ENCODE measurements at places on chromosomes 6 and 20.

DNA sequence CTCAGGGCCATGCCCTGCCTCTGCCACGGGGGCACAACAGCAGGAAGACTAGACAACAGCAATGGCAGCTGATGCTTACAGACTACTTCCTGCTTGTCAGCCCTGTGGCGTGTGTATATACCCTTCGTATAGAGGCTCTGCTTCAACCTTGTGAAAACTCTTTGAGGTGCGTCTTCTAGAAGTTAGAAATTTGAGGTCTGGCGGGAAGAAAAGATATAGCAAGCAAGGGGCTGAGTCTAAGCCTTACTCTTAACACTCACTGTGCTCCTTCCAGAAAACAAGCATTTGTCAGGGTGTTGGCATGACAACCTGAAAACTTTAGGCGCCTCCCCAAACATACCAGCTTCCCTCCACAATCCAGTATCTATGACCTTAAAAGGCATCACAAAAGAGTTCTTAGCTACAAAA, 33.3 kb downstream of the JPH2 start:
- DNase-seq, result peak; percentile 34

DNA sequence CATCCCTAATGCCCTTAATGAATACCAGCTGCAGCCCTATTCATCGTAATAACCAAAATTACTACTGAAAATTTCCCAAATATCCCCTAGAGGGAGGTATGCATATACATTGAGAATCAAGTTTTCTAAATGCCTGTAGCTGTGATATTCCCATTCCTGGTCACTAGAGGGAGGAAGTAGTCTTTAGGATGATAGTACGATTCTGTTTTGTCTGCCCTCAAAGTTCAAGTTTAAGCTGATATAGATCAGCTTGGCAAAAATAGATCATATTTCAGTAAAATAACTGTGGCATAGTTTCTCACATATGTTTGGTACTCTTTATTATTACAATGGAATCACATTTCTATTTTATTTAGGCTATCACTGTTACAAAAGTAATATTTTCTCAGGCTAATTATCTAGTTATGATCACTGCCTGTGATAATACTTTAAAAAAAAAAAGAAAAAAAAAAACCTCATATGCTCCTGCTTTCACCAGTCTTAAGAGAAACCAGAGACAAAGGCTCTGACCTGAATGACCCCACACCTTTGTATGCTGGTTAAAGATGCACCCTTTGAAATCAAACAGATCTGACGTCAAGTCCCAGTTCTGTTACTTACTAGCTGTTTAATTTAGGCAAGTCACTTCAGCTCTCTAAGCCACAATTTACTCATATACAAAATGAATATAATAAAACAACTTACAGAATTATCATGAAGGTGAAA, 11.0 kb downstream of the TSPYL1 start:
- peak; percentile 76 for DNase-seq

- DNase-seq, result peak; percentile 66
These were observed 191.5 kb upstream of the BMP2 start for GRCh38 chr20:6575912-6576401.

DNA sequence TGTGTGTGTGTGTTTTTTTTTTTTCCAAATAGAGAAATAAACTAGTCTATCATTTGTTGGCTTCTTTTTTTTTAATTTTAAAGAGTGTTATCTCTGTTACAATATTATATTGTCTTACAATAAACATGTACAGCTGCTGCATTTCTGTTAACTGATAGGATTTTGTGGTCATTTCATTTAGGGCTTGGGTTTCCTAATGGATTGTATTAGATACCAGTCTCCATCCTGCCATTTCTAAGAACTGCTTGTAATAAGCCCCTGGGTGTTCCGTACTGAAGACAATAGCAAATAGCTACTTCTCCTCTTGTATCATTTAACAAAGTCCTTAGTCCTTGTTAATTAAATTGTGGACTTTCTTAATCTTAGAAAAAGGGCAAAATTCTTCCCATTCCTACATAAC, 45.7 kb downstream of the SOBP start:
- no peak for DNase-seq

DNA sequence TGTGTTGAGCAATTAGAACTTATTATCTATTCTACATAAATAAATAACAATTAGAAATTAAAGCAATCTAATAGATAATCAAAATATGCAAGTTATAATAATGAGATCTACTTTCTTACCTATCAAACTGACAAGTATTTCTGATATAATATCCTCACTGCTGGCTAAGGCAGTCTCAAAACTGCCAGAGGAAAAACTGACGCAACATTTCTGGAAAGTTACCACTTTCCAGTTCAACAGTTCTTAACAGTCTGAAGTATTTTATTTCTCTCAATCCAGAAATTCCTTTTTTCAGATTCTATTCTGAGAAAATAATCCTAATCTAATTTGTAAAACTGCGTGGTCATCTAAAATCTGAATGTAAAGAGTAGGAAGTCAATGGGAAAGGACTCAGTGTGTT, 121.0 kb downstream of the TRDN start:
- no peak for DNase-seq

DNA sequence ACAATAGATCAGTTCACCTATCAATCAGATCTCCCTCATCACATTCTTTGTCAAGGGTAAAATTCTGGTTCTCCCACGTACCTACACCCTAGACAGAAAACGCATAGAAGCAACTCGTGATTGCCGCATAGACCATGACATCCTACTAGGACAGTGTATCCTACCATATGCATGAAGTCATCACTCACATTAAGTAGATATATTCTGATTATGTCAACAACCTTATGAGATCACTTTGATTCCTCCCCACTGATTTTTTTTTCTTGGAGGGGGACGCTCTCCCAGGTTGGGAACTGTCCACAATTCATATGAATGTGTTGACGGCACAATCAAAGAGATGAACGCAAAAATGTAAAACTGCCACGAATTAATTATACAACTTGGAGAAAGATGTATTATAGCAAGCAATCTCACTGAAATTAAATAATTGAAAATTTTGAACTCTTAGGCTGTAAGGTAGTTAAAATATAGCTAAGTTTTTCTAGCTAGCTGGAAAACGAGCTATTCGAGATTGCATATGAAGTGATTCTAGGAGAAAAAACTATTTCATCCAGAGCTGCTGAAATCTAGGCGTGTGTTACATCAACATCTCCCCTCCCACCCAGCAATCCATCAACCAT, 82.5 kb upstream of the CCDC28A start:
- DNase-seq, result peak; percentile 49

DNA sequence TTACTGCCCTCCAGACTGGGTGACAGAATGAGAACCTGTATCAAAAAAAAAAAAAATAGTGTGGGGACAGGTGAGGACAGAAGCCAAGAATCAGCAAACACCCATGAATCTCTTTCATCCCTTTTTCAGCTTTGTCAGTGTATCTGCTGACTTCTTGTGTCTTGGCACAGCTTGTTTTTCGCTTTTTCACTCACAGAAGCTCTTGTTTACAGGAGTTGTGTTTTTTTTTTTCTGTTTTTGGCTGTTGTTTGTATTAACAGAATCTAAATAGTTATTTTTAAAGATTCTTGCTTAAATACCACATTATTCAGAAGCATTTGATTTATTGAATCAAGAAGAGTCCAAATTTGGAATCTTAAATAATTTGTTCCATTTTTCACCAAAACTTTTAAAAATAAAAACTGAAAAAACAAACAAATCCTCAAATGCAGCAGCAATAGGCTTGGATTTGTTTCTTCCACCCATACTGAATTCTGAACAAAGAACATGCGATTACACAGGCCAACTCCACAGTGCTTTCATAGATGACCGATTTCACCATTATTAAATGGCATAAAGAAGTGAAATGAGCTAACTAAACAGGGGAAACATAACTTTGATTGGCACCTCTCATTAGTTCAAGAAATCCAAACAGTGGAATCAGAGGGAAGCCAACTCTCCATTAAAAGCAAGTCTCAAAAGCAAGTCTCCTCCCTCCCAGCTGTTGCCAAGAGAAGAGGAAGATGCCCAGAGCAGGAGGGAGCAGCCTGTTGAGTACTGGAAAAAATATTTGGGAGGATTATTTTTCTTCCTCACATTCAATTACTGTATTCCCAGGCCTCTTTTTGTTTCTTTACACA, 27.2 kb upstream of the GPR63 start:
- no peak for DNase-seq

DNA sequence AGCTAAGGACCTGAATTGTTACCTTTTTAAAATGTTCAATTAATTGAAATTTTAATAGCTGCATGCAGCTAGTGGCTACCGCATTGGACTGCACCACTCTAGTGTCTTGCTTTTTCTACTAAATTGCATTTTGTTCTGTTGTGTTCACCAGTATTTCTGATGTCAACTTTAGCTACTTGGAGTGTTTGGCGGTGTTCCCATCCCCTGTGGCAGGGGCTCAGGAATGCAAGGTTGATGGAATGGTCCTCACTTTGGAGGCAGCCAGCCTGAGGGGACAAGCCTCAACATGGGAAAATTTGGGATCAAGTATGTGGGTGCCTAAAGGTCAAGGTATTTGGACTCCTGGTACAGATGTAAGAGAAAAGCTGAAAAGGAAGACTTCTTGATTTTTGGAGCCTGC, 230.1 kb upstream of the PRND start:
- no peak for DNase-seq

DNA sequence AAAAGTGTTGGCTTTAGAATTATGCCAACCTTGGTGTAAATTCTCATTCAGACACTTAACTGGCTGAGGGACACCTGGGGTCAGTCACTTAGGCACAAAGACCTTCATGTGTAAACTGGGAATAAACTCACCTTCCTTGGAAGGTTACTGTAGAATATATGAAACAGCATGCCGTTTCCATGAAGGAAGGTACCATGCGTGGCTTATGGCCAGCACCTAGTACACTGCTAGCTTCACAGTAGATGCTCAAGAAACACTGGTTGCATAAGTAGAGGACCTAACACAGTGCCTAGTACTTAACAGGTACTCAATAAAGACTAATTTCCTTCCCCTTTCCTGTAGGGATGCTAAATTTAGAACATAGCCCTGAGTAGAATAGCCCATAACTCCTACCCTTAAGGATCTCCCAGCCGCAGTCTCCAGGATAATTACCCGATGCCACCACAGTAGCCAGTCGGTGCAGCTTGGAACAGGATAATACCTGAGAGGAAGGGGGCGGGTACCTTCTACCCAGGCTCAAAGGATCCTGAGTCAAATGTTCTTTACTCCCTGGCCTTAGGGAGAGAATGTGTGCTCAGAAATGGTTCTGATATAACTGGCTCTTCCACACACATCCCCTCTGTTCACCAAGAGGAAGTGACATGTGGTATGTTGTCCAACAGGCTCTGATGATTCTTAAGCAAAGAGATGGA, 3.6 kb downstream of the BCL2L1 start:
- DNase-seq, result no peak

GRCh38 chr6:43699564-43700186, 12.1 kb upstream of the MRPS18A start:
- DNase-seq, result peak; percentile 79

DNA sequence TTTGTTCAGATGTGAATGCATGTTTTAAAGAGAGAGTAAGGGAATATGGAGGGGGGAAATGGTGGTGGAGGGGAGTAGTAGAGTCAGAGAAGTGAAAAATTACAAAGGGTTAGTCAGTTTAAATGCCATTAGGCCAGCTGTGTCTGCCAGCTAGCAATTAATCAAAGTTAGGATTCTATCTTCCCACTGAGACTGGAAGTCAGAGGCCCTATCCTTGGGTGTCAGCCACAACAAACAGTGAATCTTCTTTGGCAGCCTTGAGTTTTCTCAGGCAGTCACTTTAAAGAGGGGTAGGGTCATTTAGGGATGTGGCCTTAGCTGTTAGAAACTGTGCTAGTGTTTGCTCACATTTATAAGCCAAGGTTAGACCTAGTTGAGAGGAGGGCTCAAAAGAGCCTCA, 120.5 kb upstream of the BTBD3 start:
- DNase-seq, result peak; percentile 7

DNA sequence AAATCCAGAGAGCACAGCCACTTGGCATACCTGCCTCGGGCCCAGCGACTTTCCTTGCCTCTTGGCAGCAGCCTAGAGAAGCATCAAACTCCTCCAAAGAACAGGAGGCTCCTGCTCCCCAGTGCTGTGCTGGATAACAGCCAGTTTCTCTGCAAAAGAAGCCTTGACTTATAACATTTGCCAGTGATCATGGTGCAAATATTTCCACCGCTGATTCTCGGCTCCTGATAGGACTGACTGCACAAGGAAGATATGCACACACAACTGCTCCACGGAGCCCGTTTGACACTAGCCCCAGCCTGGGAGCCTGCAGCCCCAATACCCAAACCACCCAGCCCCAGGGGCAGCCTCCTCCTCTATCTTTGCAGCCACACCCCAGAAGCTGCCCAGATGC, 17.5 kb downstream of the ACSS1 start:
- DNase-seq, result peak; percentile 78

DNA sequence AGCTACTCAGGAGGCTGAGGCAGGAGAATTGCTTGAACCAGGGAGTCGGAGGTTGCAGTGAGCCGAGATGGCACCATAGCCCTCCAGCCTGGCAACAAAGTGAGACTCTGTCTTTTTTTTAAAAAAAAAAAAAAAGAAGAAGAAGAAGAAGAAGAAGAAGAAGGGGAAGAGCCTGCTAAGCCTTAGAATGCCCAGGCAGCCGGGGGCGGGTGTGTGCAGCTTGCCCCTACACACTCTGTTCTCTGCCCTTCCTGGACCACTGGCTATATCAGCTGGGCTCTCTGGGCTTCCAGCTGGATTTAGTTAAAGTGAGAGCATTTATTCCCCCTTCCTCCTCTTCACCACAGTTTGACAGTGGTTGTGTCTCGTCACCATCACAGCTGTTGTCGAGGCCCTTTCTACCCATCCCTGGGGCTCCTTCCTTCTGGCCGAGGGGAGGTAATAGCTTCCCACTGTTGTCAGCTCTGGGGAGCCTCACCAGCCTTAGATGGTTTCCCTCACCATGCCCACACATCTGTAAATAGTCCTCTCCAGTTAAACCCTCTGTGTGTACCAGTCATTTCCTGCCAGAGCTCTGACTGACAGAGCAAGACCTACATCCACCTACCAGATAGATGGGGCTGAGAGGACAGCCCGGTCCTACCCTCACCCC, 77.6 kb downstream of the TRERF1 start:
- DNase-seq, result no peak

Measured in amniotic epithelial cell (primary cell).